ENCODE measurements at places on chromosomes 7 and 10.

- DNase-seq, result no peak
Observed at GRCh38 chr10:27710014-27710413, 35.6 kb downstream of the MKX start.

GRCh38 chr10:72254813-72255568 lies 18.7 kb upstream of the DDIT4 start:
- no peak for DNase-seq

DNA sequence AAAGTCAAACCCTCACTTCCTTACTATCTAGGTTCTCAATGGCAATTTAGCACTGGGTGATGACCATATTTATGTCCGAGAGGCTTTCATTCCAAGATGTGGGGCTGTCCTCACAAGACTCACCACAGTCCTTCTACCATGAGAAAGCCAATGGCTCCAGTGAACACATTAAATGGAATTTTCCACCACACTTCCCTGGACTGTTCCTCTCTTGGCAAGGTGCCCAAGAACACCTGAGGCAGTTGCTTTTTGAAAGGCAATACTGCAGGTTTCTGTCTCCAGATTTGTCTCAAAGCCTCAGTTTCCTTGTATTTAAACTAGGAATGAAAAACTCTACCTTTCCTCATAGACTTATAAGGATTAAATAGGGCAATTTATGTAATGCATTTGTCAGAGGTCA lies 24.2 kb downstream of the AFAP1L2 start:
- no peak for DNase-seq

DNA sequence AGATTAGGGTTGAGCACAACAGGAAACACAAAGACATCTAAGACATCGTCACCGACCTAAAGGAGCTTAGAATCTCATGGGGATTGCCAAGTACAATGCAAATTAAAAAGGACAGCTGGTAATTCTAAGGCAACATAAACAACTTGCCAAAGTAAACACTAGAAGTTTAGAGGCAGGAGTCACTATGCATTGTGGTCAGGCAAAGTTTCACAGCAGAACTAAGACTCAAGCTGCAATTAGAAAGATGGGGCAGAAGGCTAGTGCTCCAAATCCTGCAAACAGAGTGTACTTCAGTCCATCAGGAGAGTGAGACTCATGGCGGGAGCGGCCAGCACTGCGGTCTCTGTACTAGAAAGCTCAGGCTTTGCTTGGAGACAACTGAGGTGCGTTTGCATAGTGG lies 52.7 kb downstream of the HIPK2 start:
- peak; percentile 50 for DNase-seq

DNA sequence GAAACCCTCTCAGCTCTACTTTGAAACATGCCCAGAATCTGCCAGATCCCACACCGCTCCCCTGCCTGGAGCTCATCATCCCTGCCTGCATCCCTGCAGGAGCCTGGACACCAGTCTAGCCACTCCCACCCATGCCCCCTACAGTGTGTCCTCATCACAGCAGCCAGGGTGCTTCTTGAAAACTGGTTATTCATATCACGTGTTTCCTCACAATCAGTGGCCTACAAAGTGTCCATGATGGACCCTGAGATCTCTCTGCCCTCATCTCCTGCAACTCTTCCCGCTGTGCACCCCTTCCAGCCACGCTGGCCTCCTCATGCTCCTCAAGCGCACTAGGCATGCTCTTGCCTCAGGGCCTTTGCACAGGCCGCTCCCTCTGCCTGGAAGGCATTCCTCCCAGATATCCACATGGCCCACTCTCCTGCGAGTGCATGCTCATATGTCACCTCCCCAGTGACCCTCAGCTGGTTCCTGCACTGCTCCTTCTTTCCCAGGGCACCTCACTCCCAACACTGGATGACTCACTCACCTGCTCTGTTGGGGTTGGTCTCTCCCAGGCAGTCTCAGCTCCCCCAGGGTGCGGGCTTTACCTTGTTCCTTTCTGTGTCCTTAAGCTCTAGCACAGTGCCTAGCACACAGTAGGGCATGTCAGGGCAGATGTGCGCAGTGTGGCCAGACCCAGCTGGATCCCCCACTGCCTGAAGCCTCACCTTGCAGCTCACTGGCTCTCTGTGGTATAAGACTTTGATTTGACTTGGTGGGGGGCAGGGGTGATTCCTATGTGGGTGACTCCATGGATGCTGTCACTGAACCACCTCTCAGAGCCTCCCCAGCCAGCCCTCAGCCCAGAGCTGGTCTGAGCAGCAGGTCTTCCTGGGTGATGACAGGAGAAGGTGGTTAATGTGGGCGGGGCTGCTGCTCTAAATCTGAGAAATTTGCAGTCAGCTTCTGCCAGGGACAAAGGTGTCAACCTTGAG lies 37.3 kb downstream of the CDH23 start:
- DNase-seq, result no peak

- DNase-seq, result no peak
Observed at GRCh38 chr7:76202666-76203030, 952 bp downstream of the SRRM3 start.

- peak; percentile 9 for DNase-seq
Observed at GRCh38 chr10:43138021-43138756, at the start of gene CSGALNACT2. TSS of gene CSGALNACT2 (plus strand) at chr10:43138445. CDS start at chr10:43155150, 16,705 bp downstream.

DNA sequence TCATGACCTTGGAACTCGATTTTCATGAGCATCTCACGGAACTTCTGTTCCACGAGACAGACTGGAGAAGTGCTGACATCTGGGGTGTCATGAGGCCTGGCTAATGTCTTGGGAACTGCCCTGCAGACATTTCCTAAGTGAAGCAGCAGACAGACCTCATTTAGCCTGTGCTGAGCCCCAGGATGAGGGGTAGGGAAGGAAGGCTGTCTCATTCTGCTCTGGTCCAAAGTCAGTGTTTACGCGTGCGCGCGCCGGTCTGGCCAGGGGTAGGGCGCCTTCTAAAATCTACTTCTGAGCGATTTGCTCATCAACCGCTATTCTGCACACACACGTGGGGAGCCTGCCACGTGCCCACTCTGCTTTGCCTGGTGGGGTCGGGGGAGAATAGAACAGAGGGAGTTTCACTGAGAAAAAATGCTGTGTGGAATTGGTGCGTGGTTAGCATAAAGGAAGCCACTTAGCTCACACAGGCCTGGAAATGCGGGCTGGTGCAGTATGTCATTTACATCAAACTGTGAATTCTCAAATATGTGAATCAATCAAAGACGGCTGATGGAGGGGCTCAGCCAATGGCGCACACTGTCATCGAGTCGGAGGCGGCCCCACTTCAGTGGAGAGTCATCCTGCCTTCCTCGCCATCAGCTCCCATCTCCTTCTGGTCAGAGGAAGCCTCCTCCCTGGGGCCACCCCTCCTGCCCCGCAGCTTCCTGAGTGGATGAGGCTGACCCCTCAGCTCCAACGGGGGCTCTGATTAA lies 335.1 kb downstream of the ADARB2 start:
- no peak for DNase-seq

DNA sequence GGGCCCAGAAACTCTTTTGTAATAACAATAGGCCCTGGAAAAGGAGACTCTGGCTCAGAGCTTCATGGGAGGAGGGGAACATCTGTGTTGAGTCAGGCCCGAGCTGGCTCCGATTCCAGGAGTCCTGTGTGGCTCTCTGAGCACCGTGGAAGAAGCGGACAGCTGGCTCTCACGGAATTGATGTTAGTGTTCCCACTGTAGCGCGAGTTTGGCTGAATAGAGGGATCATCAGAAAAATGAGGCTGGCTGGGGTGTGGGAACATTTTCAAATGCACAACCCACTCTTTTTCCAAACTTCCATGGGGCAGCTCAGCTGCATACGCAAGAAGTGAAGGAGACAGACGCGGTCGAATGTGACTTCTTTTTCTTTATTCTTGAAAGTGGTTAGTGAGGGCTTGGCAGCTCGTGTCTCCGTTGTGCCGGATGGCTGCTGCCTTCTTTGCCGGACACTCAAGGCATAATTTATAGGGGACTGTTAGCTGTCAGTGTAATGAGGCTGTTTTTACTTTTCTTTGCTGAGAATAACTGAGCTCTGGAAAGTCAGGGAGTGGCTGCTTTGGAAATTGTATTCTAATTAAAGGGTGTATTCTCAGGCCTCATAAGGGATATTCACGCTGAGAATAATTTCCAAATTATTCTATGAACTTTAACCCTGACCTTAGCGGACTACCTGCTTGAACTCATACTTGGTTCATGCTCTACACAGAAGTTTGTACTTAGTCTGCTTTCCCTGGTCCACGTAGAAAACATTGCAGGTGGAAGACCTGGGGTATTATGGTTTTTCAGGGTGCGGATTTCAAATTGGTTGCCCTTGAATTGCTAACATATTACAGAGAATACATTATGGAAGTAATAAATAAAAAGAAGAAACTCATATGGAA lies 23.1 kb downstream of the MDFIC start:
- no peak for DNase-seq

- DNase-seq, result no peak
Observed at GRCh38 chr7:12570168-12570533, 369 bp upstream of the SCIN start.

GRCh38 chr10:36351159-36351558 lies 709.1 kb upstream of the FZD8 start:
- no peak for DNase-seq

- DNase-seq, result no peak
Observed at GRCh38 chr7:11604505-11604904, 227.5 kb downstream of the THSD7A start.

GRCh38 chr10:13758312-13758711 lies 171.5 kb downstream of the PRPF18 start:
- DNase-seq, result no peak

DNA sequence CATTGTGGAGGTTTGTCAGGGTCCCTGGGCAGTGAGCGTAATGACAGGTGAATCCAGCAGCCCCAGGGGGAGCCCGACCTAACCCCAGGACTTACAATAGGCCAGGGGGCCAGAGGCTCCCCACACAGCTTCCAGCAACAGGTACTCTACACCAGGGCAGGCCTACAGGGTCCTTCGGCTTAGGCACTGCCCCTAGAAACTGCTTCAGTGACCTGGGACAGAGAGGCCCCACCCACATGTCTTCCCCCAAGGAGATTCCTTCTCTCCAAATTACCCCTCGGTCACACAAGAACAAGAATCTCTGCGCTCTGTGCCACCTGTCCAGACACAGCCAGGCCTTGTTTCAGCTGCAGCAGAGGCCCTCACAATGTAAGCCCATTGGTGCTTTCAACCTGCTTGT lies 24.4 kb downstream of the SKIDA1 start:
- no peak for DNase-seq

- no peak for DNase-seq
Observed at GRCh38 chr10:69730251-69731156, 71.2 kb upstream of the COL13A1 start.

DNA sequence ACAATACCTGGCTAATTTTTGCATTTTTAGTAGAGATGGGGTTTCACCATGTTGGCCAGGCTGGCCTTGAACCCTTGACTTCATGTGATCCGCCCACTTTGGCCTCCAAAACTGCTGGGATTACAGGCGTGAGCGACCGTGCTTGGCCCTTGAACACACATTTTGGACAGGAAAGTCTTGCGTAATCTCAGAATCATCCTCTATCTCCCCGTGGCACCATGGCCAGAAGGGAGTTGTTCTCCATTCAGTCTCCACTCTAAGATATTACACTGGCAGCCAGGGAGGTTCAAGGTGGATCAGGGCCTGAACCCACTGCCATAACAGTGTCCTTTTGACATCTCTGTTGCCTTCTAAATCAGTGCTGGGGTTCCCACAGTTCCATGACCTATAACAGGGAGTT lies 29.2 kb upstream of the GALNTL5 start:
- DNase-seq, result no peak

DNA sequence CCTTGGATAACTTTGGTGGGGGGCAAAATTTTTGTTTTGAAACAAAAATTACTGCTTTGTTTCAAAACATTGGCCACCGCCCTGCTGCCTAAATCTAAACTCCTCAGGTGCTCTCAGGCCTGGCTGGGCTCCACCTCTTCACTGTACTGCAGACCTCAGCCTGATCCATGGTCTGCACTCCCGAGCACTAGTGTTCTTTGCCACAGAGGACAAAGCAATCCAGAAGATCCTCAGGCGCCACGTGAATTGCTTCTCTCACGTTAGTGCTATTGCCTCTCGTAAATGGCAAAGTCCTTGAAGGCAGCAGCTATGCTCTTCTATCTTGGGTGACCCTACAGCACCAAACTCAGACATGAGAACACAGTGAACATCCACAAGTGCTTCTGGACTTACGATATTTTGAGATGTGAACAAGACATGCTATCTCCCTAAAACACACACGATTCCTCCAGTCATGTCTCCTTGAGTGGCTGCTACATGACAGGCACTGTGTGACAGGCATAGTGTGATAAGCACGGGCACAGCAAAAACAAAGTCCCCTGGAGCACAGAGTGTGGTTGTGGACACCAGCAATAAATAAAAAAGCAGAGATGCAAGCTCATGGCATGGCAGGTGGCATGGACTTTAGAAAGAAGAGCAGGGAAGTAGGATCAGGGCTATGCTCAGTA lies 582.1 kb upstream of the DPP6 start:
- no peak for DNase-seq

GRCh38 chr10:24118246-24118645 lies 90.7 kb upstream of the KIAA1217 start:
- no peak for DNase-seq

DNA sequence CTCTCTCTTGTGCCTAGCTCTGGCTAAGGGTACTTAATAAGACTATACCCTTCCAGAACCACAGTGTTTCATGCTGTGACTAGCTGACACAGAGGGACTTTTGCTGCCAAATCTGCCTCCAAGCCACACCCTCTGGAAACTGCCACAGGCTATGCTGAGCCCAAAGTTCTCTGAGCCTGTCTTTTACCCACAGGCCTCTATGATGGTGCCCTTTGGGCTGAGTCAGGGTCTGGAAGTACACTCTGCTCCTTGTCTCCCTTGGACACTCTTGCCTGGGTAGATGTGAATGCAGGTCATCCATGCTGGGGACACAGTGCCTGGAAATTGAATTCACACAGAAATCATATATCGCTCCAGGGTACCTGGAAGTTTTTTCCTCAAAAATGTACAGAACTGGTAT lies 22.6 kb downstream of the DYDC1 start:
- DNase-seq, result no peak

DNA sequence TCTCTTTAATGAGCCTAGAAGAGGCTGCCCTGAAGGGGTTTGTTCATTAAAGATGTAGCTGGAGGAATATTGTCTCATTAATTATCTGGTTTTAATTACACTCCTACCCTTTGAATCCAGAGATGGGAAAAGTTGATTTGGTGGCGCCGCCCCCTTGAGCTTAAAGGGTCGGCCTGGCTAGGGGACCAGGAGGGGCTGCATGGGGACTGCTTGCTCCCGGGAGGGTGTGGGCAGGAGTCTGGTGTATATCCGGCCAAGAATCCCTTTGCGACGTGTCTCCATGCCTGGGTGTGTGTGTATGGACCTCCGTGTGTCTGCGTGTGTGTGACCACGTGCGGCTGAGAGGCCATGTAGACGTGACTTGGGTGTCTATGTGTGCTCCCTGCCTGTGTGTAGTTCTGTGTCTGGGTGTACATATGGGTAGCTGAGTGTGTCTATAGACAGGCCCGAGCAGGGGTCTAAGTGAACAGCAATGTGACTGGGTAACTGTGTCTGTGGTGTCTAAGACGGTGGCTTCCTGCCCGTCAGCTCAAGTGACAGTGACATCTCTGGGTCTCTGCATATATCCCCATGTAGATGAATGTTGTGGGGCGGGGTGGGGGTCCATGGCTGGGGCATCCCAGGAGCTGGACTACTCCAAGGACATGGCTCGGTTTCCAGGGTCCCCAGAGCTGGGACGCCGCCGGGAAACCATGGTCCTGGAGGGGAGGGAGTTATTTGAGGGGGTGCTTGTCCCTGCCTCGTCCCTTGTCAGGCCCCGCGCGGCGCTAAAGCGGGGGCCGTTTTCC lies 10.7 kb downstream of the LBX1 start:
- no peak for DNase-seq

- no peak for DNase-seq
Observed at GRCh38 chr10:58412502-58412961, 27.3 kb downstream of the TFAM start.

Measured in NCI-H187 treated with DMSO at 0.1 percent for 48 hours (cell line).